ENCODE measurements at places on chromosomes 12 and 14.
A peak's percentile ranks its signal among the peaks of the same experiment; 100 is the strongest.

GRCh38 chr12:8544295-8544694, 3.6 kb upstream of the CLEC4E start:
- DNase-seq: peak; percentile 35

GRCh38 chr12:121537814-121538698, 42.8 kb downstream of the KDM2B start:
- DNase-seq: no peak

DNA sequence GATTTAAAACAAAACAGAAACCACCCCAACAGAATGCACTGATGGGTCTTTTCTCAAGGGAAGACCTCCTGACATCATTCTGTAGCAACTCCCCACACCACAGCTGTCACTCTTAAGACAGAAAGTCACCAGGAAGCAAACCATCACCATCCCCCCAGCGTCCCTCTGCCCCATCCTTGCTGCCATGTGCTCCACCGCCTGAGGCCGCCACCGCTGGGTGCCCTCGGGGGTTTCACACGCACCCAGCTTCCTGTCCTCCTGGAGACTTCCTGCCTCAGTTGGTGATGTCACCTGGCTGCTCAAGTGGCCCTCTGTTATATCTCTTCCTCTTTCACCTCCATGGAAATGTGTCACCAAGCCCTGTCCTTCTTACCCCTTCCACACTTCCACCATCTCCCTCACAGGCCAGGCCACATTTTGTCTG, 71.4 kb upstream of the GPR68 start:
- DNase-seq: no peak

- no peak for DNase-seq
These were observed 576.7 kb downstream of the SLC16A7 start for GRCh38 chr12:60172266-60173211.

- DNase-seq: no peak
These were observed 116.1 kb downstream of the SCARB1 start for GRCh38 chr12:124747426-124748161.

- DNase-seq: no peak
These were observed 10.7 kb upstream of the SNAPC1 start for GRCh38 chr14:61751475-61751989.

DNA sequence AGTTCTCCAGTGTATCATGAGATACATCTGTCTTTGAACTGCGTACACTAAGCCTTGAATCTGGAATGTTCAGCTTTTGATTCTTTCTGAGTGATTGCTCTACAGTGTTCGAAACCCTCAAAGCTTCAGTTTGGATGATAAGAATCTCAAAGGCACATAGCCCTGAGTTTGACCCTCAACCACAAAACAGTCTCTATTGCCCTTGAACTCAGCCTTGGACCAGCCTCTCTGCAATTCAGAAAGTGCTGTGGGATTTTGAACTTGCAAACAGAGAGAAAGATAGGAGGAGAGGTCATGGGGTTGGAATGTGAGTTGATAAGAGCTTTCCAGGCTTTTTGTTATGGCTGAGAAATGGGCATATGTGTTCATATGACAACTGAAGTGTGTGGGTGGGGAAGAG, 100.3 kb downstream of the MYRFL start:
- no peak for DNase-seq

- no peak for DNase-seq
These were observed 2.6 kb downstream of the IRAK3 start for GRCh38 chr12:66191547-66192126.

GRCh38 chr12:95857156-95857555, 1.6 kb upstream of the SNRPF start:
- no peak for DNase-seq

DNA sequence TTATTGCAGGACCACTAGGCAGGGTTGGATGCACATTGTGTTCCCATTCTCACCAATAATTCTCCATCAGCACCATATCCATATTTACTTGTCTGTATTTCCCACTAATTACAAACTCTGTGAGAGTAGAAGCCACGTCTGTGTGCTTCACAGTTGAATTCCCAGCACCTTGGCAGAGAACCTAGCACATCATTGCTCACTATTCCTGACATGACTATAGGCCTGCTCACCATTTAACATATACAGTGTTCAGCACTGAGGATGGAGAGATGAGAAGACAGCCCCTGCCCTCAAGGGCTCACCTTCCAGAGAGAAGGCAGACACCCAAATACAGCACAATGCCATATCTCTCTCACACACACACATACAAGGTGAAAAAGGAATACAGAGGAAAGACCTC, 5.0 kb downstream of the DAD1 start:
- no peak for DNase-seq

DNA sequence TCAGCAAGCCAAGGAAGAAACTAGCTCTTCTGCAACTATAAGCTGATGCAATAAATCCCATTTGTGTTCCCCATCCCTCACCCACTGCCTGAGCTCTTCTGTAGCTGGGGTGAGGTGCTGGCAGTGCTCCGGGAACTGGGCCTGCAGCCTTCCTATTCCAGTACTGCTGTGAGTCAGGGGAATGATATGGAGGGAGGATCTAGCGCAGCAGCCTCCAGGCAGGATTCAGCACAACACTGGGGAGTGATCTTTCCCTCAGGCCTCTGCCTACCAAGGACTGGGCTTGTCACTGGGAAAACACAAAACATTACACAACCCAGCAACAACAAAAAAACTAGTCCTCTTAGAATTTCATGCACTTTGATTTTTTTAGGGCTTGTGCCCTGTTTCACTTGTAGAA, 58.7 kb downstream of the ST8SIA1 start:
- DNase-seq: peak; percentile 100

- no peak for DNase-seq
These were observed 52.9 kb downstream of the ISCA2 start for GRCh38 chr14:74546416-74546815.

GRCh38 chr12:93192878-93193277, 184.8 kb upstream of the NUDT4 start:
- DNase-seq: no peak

GRCh38 chr12:83113945-83114344, 427.2 kb downstream of the TMTC2 start:
- DNase-seq: no peak

DNA sequence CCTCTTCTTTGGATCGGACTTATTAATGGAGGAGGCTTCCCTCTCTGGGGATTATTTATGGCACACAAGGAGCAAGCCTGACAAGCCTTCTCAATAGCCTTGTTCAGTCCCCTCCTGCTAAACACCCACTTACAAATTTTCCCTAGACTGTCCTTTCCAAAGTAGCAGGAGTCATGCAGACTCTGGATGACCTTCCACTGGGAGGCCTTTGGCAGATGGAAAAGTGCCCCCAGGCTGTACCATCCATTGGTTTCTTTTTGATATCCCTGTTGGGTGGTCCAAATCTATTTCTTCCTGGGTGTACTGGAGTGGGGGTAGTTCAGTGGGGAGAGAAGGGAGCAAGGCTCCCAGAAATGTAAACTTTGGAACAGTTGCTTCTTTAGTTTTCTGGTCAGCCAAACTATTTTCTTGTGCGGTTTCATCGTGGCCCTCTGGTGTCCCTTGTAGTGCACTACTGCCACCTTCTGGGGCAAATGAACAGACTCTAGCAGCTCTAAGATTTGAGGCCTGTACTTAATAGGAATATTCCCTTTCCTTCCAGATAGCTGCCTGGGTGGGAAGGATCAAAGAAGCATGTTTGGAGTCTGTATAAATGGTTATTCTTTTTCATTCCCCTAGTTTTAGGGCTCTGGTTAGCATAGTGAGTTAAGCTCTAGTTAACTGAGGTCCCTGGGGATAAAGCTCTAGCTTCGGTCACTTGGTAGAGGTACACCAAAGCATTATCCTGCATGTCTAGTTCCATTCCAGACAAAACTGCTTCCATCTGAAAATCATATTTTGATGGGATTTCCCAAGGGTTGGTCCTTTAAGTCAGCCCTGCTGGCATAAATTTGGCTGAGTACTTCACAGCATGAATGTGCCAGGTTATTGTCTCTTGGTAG, 409.5 kb downstream of the SLC6A15 start:
- DNase-seq: no peak

GRCh38 chr12:113693693-113694092, 222.0 kb upstream of the LHX5 start:
- DNase-seq: no peak

DNA sequence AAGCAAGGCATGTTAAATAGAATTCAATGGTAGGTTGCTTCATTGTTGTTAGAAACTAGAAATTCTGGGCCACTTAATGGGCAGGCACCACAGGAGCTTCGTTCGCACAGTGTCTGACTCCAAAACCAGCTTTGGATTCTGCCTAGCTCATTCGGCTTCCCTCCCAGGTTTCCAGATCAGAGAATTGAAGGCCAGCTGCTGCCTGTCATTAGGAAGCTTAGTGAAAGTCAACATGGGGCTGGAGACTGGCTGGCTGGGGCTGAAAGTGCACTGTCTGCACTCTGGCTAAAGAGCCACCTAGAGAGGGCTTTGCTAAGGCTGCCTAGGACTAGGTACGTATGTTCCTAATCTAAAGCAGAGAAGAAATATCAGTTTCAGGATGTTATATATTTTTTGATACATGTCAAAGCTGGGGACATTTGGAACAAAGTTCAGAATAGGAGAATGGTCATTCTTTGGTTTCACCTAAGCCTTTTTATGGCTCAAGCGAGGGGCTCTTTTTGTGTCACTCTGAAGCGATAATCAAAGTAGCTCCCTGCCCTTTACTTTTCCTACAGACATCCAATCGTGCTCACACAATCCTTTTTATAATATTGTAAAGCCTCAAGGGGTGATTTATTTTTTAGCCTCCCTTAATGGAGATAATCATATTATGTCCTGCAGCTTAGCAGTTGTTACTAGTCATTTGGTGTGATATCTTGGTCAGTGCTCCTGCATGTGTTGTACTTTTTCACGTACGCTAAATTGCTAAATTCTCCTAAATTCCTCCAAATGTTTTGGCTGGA, 238.5 kb upstream of the NAV3 start:
- no peak for DNase-seq

DNA sequence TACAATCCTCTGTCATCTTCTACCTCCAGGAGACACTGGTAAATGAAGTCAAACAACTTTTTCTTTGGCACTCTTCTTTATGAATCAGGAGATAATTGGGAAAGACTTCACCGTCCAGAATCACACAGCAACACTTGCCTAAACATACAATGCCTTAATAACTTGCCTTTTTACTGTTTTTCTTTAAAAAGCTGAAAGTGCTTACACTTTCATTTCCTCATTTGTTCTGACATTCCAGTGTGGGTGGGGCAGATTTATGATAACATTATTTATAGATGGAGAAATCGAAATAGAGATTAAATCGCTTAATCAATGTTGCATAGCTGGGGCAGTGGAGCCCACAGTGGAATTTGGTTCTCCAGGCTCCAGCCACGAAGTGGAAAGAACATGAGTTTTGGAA, 2.8 kb upstream of the FRS2 start:
- DNase-seq: no peak

GRCh38 chr14:23047034-23047634, 5.1 kb downstream of the PSMB11 start:
- DNase-seq: no peak

DNA sequence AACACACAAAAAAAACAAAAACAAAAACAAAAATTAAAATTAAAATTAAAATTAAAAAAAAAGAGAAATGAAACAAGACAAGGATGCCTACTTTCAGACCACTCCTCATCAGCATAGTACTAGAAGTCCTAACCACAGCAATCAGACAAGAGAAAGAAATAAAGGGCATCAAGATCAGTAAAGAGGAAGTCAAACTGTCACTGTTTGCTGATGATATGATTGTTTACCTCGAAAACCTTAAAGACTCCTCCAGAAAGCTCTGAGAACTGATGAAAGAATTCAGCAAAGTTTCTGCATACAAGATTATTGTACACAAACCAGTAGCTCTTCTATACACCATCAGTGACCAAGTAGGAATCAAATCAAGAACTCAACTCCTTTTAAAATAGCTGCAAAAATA, 29.2 kb downstream of the ALG10 start:
- DNase-seq: no peak

GRCh38 chr12:78933014-78933413, 68.4 kb downstream of the SYT1 start:
- DNase-seq: no peak

GRCh38 chr12:30219047-30219446, 435.3 kb upstream of the TMTC1 start:
- no peak for DNase-seq

- no peak for DNase-seq
These were observed 49.4 kb upstream of the TMCC3 start for GRCh38 chr12:94699801-94700200.

DNA sequence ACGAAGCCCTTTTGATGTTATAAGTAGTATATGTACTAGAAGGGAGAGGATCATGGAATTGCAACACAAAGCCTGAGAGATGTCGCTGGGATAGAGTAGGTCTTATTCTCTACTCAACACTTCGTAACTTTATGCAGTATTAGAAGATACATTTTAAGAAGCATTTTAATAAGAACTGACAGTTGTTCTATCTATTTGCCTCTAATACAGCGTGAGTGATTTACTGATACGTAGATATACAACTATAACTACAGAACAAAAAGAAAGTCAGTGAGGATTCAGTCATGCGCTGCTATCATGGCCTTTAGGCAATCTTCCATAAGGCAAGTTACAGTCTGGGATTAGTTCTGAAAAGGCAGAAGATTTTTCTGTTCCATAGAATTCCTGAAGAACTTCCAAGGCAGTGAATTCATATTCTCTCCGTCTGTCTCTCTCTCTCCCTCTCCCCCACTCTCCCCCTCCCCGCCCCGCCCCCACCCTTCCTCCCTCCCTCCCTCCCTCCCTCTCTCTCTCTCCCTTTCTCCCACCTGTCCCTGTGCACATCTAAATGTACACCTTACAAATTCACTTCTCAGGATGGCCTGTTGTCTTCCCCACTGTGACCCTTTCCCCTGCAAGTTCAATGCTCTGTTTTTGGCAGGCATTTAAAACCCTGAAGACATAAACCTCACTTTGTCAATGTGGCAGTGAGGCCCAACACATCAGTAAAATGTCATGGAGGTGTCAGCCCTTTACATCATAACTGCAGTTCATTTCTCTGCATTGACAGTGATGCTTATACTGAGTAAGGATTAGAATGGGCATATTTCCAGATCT, 470.6 kb downstream of the EGLN3 start:
- DNase-seq: no peak

- no peak for DNase-seq
These were observed 18.2 kb downstream of the AK7 start for GRCh38 chr14:96410119-96410518.

DNA sequence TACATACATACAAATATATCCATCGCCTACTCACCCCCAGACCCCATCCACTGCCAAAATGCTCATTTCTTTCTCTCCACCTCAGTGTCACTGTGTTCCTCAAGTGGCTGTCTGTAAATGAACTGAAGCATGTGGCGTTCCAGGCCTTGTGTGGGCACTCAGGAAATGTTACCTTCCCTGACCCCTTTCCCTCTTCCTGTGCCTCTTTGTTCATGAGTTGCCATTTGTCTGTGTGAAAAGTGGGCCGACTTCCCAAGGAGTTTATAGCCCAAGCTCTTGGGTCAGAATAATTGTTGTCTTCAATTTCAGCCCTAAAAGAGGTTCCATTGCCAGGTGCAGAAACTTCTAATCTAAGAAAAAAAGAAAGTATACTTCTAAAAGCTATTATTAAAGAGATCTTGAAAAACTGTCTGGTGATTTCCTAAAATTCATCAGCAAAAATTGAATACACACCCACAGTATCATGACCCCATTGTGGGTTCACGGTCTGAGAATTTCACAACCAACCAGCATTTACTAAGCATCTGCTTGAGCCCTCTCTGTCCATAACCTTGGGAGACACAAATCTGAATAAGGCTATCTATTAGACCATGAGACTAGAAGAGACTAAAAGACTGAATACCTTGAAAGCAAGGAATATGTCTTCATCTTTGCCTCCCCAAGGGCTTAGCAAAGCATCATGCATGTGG, 201.4 kb upstream of the EEA1 start:
- no peak for DNase-seq

- no peak for DNase-seq
These were observed 2.8 kb upstream of the CDKL1 start for GRCh38 chr14:50399251-50400032.

Data from AG09319 (cell line).